ENCODE measurements at places on chromosomes 1 and 21.

DNA sequence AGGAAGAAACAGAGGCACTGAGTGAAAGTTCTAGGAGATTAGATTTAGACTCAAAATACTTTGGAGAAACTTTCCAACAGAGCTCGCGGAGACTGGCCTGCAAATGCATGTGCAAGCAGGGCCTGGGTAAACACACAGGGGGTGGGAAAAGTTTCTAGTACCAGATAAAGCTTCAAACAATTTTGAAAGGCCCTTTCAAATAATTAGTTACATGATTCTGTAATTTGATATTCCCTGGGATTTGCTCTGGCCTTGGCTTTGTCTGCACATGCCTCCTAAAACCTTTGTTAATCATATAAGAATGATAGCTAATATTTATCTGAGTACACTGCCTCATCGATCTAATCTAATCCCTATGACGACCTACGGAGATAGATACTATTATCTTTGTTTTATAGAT, 31.3 kb downstream of the VTCN1 start:
- H3K36me3 ChIP-seq = no peaks in the 10 kb centered on the region
- no peaks in the 10 kb centered on the region for H3K27me3 ChIP-seq
- no peak overlapping the region for H3K4me3 ChIP-seq
- no peak overlapping the region for H3K27ac ChIP-seq

DNA sequence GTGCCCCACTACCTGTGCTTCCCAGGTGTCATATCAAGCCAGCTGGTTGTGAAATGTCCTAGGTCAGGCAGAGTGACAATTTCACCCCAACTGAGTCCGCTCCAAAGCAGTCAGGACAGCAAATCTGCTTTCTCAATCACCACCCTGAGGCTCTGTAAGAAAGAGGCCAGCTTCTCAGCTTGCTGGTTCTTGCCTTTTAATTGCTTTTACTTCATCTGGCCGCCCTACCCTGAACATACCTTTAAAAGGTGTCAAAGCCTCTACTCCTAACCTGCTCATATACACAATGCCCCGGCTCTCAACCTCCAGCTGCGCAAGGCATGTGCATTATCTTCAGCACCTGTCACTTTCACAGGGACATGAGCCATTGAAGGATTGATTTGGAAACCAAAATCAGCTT, 581.6 kb downstream of the NPHP4 start:
- H3K4me1 ChIP-seq = no peaks in the 10 kb centered on the region
- H3K36me3 ChIP-seq = no peaks in the 10 kb centered on the region
- H3K4me3 ChIP-seq = no peak overlapping the region
- DNase-seq = no peak

DNA sequence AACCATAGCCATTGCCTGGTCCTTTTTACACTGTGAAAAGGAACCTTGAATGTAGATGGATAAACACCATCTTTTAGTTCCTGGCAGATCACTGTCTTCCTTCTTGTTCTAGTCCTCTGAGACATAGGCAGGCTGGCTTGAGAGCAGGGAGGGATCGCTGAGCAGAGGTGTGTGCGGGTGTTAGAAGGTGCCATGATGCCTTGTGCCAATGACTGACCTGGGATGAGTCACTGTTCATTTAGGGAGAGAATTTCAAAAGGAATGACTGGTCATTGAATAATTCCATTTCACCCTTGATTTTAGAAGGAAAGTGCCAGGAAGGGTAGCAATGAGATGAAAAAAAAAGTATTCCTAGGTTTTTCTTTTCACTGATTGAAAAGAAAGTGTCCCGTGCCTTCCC, 383.9 kb downstream of the KIF26B start:
- H3K4me1 ChIP-seq = peaks cover 18% of the 10 kb centered on the region
- H3K27ac ChIP-seq = no peak overlapping the region
- H3K4me3 ChIP-seq = no peak overlapping the region
- no peaks in the 10 kb centered on the region for H3K27me3 ChIP-seq

DNA sequence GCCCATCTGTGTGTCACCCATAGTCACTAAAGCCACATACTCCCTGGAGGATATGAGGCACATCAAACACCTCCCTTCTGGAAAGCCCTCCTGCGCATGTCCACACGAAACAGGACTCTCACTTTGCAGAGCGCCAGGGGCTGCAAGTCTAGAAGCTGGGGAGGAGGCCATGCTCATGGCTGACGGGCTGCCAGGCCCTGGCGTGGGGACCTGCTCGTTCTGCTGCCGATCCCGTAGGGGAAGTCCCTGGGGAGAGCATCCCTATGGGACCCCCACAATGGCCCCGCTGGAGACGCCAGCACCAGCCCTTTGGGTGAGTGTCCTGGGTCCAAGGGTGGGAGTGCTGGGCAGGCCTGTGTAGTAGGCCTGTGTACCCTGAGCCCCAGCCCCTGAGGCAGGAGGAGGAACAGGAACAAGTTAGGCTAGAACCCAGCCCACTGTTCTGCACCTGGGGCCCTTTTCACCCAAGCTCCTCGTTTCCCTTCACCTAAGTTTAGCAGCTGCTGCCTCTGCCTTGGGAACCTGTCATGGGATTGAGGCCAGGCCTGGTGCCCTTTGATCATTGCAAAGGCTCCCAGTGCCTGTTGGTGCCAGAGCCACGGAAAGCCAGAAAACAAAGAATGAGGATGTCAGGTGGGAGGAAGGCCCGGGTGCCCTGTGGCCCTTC, 9.9 kb downstream of the FAM3B start:
- no peaks in the 10 kb centered on the region for H3K4me1 ChIP-seq
- H3K4me3 ChIP-seq = no peak overlapping the region
- H3K27ac ChIP-seq = no peak overlapping the region
- H3K27me3 ChIP-seq = peaks cover 4% of the 10 kb centered on the region
- no peak for DNase-seq
- H3K36me3 ChIP-seq = no peaks in the 10 kb centered on the region

DNA sequence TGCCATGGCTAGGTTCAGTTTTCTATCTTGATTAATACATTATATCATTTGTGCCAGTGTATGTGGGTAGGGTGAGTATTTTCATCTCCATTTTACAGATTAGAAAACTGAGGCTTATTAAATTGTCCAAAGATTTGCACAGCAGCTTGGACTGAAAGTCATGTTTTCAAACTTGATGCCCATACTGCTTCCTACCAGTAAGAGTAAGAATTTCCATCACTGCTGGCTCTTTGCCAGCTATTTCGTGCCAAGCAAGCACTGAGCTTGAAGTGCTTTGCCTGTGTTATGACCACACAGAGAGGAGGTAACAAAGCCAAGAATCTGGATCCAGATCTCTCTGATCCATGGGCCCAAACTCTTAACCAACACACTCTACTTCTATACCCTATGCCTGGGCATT, 295.0 kb downstream of the VAV3 start:
- H3K4me1 ChIP-seq = no peaks in the 10 kb centered on the region
- H3K27ac ChIP-seq = no peak overlapping the region
- no peaks in the 10 kb centered on the region for H3K27me3 ChIP-seq
- H3K36me3 ChIP-seq = no peaks in the 10 kb centered on the region
- no peak overlapping the region for H3K4me3 ChIP-seq

- H3K4me1 ChIP-seq = peaks cover 4% of the 10 kb centered on the region
- no peak overlapping the region for H3K4me3 ChIP-seq
- no peak for DNase-seq
- no peak overlapping the region for H3K27ac ChIP-seq
- H3K27me3 ChIP-seq = peaks cover 10% of the 10 kb centered on the region
Measured at GRCh38 chr1:220813013-220813412, 26.3 kb downstream of the MTARC1 start.

Data from GM23248 (cell line).